Osteocyte (in vitro differentiated cells): ENCODE measurements at places on chromosomes 7 and 10.

- no peaks in the 10 kb centered on the region for H3K4me1 ChIP-seq
- DNase-seq = no peak
- no peaks in the 10 kb centered on the region for H3K36me3 ChIP-seq
- H3K27me3 ChIP-seq = no peaks in the 10 kb centered on the region
These were observed 656.4 kb upstream of the ZWINT start for GRCh38 chr10:57017356-57018037.

GRCh38 chr7:40356312-40356711 lies 221.5 kb downstream of the SUGCT start:
- H3K27ac ChIP-seq = peak overlapping the region; percentile 38
- peaks cover 14% of the 10 kb centered on the region for H3K4me1 ChIP-seq
- DNase-seq = no peak
- no peak overlapping the region for H3K4me3 ChIP-seq
- H3K27me3 ChIP-seq = no peaks in the 10 kb centered on the region

DNA sequence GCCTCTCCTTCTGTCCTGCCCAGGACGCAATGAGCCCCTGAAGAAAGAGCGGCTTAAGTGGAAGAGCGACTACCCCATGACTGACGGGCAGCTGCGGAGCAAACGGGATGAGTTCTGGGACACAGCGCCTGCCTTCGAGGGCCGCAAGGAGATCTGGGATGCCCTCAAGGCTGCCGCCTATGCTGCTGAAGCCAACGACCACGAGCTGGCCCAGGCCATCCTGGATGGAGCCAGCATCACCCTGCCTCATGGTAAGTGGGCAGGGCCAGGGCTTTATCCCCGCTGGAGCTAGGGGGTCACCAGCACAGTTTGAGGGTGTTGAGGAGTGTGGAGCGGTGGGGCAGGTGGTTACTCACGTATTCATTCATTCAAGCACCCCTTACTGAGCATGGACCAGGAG lies 4.7 kb upstream of the ANKRD2 start:
- no peak for DNase-seq
- H3K36me3 ChIP-seq = peaks cover 4% of the 10 kb centered on the region
- no peak overlapping the region for H3K27ac ChIP-seq
- no peak overlapping the region for H3K4me3 ChIP-seq
- no peaks in the 10 kb centered on the region for H3K27me3 ChIP-seq
- H3K4me1 ChIP-seq = peaks cover 27% of the 10 kb centered on the region

DNA sequence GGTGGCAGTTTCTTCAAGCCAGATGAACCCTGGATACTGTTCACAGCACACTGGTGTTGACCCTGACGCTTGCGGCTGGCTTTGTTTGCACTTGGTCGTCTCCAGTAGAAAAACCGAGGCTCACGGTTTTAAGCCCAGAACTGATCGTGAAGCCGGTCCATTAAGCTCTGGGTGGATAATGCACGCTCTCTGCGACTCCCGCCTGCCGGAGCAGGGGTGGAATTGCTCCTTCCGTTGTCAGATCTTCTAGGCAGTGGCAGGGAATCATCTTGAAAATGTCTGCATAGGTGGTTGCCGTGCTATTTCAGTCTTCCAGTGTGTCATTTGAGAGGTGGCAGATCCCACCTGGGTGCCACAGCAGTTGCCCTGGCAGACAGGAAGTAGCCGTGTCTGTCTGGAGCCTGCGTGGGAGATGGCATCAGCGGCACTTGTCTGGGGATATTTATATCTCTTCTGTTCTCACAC lies 35.9 kb upstream of the AP5Z1 start:
- peak overlapping the region; percentile 33 for H3K4me3 ChIP-seq
- H3K27me3 ChIP-seq = no peaks in the 10 kb centered on the region
- peaks cover 43% of the 10 kb centered on the region for H3K4me1 ChIP-seq
- DNase-seq = no peak
- peaks cover 20% of the 10 kb centered on the region for H3K36me3 ChIP-seq
- H3K27ac ChIP-seq = peak overlapping the region; percentile 95

- no peaks in the 10 kb centered on the region for H3K4me1 ChIP-seq
- no peaks in the 10 kb centered on the region for H3K36me3 ChIP-seq
- no peak overlapping the region for H3K4me3 ChIP-seq
- H3K27me3 ChIP-seq = no peaks in the 10 kb centered on the region
- H3K27ac ChIP-seq = no peak overlapping the region
- DNase-seq = no peak
These were observed 1414.7 kb upstream of the CELF2 start for GRCh38 chr10:9602998-9603397.

- DNase-seq = no peak
- no peak overlapping the region for H3K4me3 ChIP-seq
- peaks cover 10% of the 10 kb centered on the region for H3K4me1 ChIP-seq
- peaks cover 15% of the 10 kb centered on the region for H3K36me3 ChIP-seq
- H3K27me3 ChIP-seq = no peaks in the 10 kb centered on the region
- no peak overlapping the region for H3K27ac ChIP-seq
These were observed 464.1 kb downstream of the SUGCT start for GRCh38 chr7:40598915-40599314.

- no peaks in the 10 kb centered on the region for H3K36me3 ChIP-seq
- no peak overlapping the region for H3K4me3 ChIP-seq
- H3K4me1 ChIP-seq = no peaks in the 10 kb centered on the region
- no peaks in the 10 kb centered on the region for H3K27me3 ChIP-seq
- no peak overlapping the region for H3K27ac ChIP-seq
These were observed 193.7 kb downstream of the PTPN20 start for GRCh38 chr10:47104786-47105385.

DNA sequence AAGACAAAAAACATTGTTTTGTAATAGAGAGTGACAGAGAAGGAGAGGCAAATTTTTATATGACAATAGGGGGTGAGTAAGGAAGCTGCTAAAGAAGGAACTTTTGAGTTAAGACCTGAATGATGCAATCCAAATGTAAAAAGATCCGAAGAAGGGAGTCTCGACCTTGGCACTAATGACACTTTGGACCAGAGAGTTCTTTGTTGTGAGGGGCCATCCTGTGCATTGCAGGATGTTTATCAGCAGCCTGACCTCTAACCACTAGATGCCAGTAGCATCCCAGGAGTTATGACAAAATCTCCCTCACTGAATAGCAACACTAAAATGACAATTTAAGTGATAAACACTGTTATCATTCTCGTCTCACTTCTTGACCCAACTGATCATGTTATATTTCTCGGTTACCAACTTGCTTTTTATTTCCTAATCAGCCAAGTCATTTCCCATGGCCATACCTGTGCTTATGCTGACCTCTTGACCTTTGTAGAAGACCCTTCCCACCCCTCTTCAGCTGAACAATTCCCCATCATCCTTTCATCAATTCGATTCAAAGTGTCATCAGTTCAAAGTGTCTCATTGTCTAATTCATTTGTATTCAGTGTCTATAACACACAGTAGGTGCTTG lies 30.0 kb downstream of the DGKI start:
- H3K27me3 ChIP-seq = no peaks in the 10 kb centered on the region
- no peak overlapping the region for H3K27ac ChIP-seq
- H3K4me1 ChIP-seq = peaks cover 20% of the 10 kb centered on the region
- no peaks in the 10 kb centered on the region for H3K36me3 ChIP-seq
- H3K4me3 ChIP-seq = no peak overlapping the region

- H3K27ac ChIP-seq = peak within 1 kb of the TSS; percentile 91
- H3K4me3 ChIP-seq = peak within 1 kb of the TSS; percentile 94
- H3K27me3 ChIP-seq = no peaks in the 10 kb centered on the region
- H3K4me1 ChIP-seq = peaks cover 15% of the 10 kb centered on the region
- H3K36me3 ChIP-seq = peaks cover 33% of the 10 kb centered on the region
- DNase-seq = peak; percentile 94
These were observed at the start of gene INTS15 for GRCh38 chr7:6589829-6590644. Gene INTS15 (plus strand): TSS chr7:6590021. CDS start chr7:6590284, 263 bp downstream.

- no peaks in the 10 kb centered on the region for H3K36me3 ChIP-seq
- no peak for DNase-seq
- H3K27me3 ChIP-seq = no peaks in the 10 kb centered on the region
These were observed 7.2 kb downstream of the STK32C start for GRCh38 chr10:132300582-132300981.

DNA sequence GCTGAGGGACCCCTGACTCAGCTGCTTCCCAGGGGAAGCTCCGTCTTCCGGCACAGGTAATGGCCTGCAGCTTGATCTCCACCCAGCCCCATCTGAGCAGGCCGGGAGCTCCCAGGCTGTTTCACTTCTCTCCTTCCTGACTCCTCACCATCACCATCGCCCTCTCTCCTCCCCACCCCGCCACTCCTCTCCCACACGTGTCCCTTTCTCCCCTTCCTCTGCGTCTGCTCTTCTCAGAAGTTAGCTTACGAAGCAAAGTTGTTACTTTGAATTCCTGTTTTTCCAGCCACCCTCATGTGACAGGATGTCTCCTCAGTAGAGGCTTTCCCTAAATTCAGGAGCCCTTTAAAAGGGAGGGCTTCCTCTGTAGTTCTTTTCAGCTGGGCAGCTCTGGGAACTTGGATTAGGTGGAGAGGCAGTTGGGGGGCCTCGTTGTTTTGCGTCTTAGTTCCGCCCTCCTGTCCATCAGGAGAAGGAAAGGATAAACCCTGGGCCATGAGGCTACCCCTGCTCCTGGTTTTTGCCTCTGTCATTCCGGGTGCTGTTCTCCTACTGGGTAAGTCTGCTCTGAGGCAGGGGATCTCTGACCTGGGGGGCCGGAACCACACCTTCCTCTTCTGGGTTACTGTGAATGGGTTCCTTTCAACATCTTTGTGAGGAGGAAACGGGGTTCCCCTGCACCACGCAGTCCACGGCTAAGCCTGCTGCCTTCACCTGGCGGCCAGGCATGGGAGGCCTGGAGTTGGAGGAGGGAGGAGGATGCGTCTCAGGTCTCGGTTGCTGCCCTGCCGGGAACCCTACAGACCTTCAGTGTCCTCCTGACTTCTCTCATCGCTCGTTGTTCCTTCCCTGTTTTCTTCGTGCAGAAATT lies at the start of gene MRC1:
MRC1 (plus strand) TSS at position 378 of the 871 bp plus-strand sequence; CDS start at position 496, 118 bp downstream.
- no peak for DNase-seq
- H3K4me3 ChIP-seq = no peak within 1 kb of the TSS
- H3K27me3 ChIP-seq = no peaks in the 10 kb centered on the region
- H3K4me1 ChIP-seq = no peaks in the 10 kb centered on the region
- no peaks in the 10 kb centered on the region for H3K36me3 ChIP-seq

DNA sequence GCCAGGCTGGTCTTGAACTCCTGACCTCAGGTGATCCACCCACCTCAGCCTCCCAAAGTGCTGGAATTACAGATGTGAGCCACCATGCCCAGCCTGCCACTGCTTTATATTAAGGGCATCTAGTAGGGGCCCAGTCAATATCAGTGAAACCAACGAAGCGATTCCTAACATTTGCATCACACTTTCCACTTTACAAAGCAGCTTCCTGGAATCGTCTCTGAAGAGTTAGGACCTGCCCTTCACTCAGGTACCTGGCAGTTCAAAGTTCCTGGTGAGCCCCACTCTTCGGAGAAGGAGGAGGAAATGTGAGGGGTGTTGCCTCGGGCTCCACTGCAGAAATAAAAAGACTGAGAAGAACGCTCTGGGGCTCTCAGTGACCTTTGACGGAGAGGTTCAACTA lies 31.1 kb upstream of the EZH2 start:
- H3K4me3 ChIP-seq = no peak overlapping the region
- DNase-seq = peak; percentile 30
- no peak overlapping the region for H3K27ac ChIP-seq

DNA sequence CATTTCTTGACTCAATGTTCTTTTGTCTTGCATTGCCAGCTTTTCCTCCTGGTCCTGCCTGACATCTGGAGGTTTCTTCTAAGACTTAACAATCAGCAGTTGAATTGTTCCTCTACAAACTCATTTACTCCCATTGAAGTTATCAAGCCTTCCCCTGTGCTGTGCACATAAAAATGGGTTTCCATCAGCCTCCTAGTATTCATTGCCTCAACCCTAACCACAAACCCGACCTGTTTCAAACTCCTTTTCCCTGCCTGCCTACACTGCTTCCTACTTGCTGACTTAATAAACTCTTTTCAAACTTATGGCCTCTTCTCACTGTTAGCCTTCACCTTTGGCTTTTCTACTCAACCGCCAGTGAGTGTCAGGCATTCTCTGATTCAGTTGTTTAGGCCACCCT lies 9.4 kb upstream of the CDK6 start:
- peaks cover 27% of the 10 kb centered on the region for H3K4me1 ChIP-seq
- H3K27ac ChIP-seq = no peak overlapping the region
- DNase-seq = no peak
- H3K27me3 ChIP-seq = no peaks in the 10 kb centered on the region
- H3K4me3 ChIP-seq = no peak overlapping the region

DNA sequence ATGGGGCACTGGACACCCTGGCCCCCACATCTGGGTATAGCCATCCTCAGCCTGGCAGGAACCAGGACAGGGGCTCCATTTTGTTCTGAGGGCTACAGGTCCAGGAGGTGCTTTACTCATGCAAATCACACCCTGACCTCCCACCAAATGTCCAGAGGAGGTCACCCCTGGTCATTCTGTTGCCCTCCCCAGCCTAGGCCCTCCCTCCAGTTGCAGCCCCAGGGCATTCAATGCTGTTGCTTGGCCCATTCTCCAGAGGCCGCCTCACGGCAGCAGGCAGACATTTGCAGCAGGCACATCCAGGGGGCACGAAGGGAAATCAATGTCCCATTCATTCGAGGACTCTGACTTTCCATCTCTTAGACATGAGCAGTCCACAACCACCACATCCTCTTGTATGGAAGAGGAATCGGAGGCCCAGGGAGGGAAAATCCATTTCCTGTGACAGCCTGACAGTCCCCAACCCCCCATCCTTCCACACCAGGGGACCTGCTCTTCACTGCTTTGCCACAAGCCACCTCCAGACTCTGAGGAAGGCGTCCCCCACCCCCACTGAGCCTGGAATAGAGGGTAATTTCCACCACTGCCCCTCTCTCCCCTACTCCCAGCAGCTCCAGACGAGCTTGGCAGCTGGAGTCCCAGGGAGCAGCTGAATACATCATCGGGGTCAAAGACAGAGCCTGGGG lies 76.2 kb upstream of the UNC5B start:
- no peak overlapping the region for H3K4me3 ChIP-seq
- no peak overlapping the region for H3K27ac ChIP-seq
- H3K36me3 ChIP-seq = no peaks in the 10 kb centered on the region
- peak; percentile 76 for DNase-seq
- H3K27me3 ChIP-seq = peaks cover 35% of the 10 kb centered on the region

- H3K36me3 ChIP-seq = peaks cover 3% of the 10 kb centered on the region
- no peak for DNase-seq
- peak overlapping the region; percentile 35 for H3K4me3 ChIP-seq
These were observed 77.2 kb downstream of the CH25H start for GRCh38 chr10:89129911-89130310.

- no peak for DNase-seq
- no peaks in the 10 kb centered on the region for H3K36me3 ChIP-seq
- H3K4me3 ChIP-seq = no peak overlapping the region
These were observed 232.3 kb upstream of the KLF6 start for GRCh38 chr10:4017336-4017735.

- H3K4me1 ChIP-seq = peaks cover 12% of the 10 kb centered on the region
- peak overlapping the region; percentile 45 for H3K27ac ChIP-seq
- H3K4me3 ChIP-seq = no peak overlapping the region
- no peaks in the 10 kb centered on the region for H3K27me3 ChIP-seq
These were observed 66.8 kb downstream of the ADAM12 start for GRCh38 chr10:126321440-126321839.

DNA sequence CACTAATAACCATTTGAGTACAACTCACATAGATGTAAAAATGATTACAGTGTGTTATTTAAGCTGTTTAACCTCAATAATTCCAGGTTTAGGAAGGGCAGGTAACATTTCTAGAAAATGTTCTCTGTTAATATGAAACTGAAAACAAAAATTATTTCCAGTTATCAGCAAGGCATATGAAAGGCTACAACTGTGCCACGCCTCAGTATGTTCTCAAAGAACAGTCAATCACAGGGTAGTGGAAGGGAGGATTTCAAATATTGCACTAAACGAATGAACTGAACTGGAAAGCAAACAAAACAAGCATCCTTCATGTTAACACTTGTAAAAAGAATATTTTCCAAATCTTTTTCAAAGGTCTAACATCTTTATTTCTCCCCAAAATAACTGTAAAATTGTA lies 31.3 kb downstream of the ARHGAP19 start:
- H3K27ac ChIP-seq = no peak overlapping the region
- no peak overlapping the region for H3K4me3 ChIP-seq
- H3K36me3 ChIP-seq = peaks cover 5% of the 10 kb centered on the region
- no peak for DNase-seq
- H3K27me3 ChIP-seq = no peaks in the 10 kb centered on the region
